Pulmonary artery endothelial cell (primary cell): ENCODE measurements at places on chromosomes 6 and 20.

- DNase-seq, result no peak
These were observed 11.5 kb upstream of the CDKN1A start for GRCh38 chr6:36666826-36667591.

DNA sequence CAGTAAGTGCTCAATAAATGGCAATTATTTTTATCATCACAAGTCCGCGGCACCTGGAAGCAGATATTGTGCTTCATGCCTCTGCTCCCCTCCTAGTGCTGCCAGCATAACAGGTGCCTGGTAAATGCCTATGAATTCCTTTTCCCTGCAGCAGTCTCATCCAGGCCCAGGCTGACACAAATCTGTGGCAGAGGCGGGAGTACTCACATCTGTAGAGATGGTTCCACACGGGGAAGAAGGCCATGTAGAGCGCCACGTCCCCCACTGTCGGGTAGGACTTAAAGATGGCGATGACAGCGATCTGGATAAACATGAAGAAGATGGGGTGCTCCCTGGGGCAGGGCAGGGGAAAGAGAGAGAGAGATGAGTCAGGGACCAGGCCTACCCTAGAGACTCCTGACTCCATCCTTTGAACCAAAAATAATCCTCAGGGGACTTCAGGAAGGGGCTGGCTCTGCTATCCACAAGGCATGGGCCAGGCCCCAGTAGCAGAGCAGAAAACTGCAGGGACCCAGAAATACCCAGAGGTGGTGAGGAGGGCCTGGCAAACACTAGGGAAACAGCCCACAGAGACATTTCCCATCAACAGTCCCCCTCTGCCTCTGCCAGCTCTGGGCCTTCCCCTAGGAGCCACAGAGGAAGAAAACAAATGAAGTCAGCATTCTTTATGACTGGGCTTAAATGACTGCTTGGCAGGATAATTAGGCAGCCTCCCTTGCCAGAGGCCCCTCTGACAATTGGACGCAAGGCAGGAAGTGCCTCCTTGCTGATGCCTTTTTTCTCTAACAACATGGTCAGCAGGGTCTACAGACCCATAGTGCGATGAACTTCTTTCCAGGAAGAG, 23.0 kb downstream of the MAP1LC3A start:
- DNase-seq, result peak; percentile 51

DNA sequence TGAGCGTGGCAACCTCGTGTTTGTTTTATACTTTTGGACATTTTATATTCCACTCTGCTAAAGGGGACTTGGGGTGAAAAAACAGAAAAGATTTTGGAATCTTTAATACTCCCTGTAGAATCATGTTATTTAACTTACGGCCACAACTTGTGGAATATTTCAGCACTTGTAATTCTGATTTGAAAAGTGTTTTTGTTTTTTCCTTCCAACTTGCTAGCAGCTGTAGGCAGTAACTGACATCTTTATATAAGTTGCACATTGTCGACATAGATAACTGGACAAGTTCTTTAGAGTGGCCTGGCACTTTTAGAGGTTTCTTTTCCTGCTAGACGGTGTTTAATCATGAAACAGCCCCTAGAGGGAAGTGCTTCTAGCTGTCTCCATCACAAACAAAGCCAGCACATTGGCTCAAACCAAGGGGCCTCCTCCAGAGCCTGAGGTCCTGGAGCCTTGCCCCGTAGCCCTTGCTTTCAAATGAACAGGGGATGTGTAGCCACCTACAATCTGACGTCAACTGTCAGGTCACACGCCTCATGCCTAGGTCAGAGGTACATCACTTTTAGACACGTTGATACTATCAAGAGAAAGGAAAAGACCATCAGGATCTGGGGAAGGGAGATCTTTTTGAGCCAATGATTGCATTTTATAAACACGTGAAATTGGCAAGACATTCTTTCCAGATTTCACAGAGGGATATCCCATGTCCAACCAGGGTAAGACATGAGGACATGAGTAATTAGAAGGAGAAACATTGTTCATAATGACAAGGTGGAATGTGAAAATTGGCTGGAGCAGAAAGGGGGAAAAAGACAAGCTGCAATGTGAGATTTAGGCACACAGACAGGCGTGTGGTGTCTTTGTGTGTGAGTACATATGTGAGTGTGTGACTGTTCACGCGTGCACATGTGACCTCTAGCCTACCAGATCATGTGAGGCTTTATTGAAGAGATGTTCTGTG, 92.1 kb downstream of the TXNDC5 start:
- DNase-seq, result no peak

- no peak for DNase-seq
These were observed 15.8 kb upstream of the GPR6 start for GRCh38 chr6:109962271-109962670.

DNA sequence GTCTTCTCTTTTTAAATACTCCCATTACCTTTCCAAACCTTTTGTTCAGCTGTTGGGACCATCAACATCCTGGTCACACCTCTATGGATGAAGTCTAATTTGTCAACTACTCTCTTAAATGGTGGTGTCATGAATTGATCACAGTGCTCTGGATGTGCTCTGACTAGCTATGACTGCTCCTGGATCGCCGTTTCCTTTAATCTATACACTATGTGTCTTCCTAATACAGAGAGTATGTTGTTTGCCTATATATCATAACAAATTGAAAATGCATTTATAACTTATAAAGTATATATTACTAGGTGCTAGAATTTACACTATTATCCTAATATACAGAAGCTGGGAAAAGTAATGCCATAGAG, 357.5 kb downstream of the LAMA2 start:
- DNase-seq, result no peak

- no peak for DNase-seq
These were observed 16.5 kb downstream of the PTK7 start for GRCh38 chr6:43092635-43093034.

GRCh38 chr6:168602576-168602975, 161.6 kb downstream of the SMOC2 start:
- no peak for DNase-seq

- DNase-seq, result peak; percentile 13
These were observed 158.8 kb downstream of the CDK19 start for GRCh38 chr6:110656492-110656891.

DNA sequence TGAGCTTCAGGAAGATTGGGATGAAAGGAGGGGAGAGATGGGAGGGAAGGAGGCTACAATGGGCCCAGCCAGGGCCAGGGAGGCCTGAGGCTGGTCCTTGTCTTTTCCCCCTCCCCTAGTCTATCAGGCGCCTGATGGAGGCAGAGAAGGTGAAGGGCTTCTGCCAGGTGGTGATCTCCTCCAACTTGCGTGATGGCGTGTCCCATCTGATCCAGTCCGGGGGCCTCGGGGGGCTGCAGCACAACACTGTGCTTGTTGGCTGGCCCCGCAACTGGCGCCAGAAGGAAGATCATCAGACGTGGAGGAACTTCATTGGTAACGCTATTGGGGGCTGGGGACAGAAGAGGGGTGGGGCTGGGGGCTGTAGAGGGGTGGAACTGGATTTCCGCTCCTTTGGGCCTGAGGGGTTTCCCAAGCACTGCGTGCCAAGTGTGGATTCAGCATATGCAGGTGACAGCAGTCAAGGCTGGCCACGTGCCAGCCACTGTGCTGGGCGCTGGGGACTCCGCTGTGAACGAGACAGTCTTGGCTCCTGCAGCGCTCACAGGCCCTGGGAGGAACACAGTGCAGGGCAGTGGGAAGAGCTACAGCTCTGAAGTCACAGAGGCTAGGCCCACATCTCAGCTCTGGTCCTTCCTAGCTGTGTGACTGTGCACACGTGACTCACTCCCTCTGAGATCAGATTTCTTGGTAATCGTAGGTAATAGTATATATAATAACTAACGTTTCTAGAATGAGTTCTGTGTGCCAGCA, 22.7 kb downstream of the SLC12A5 start:
- no peak for DNase-seq

DNA sequence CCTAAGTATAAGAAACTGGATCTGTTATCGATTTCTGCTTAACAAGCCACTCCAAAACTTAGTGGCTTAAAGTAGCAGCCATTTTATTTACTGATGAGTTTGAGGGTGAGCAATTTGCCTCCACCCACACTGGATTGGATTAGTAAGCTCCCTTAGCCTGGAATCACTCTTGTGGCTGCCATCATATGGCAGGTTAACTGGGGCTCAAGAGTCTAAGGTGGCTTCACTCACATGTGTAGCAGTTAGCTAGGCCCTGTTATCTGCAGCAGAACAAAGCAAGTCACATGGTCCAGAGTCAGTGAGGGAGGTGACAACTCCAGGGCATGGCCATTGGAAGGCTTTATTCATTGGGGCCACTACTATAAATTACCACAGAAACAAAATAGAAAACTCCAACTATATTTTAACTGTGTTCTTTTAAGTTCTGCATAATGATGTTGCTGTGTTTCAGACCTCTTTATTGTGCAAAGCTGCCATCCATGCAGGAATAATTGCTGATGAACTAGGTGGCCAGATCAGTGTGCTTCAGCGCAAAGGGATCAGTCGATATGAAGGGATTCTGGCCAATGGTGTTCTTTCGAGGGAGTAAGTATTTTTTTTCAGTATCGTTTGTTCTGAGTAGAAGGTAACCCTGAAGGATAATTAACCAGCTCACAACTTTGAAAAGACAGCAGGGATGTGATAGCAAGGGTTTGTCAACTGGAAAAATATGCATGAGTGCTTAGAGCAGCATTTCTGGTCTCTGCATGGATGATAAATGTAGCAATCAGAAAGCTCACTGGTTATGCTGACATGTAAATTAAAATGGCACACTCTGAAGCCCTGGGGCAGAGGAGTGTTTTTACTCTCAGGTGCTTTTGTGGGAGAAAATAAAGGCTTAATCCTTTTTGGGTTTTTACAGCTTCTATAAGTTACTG, 49.6 kb downstream of the DCBLD1 start:
- DNase-seq, result no peak

GRCh38 chr6:62175195-62175594, 110.8 kb downstream of the KHDRBS2 start:
- no peak for DNase-seq

DNA sequence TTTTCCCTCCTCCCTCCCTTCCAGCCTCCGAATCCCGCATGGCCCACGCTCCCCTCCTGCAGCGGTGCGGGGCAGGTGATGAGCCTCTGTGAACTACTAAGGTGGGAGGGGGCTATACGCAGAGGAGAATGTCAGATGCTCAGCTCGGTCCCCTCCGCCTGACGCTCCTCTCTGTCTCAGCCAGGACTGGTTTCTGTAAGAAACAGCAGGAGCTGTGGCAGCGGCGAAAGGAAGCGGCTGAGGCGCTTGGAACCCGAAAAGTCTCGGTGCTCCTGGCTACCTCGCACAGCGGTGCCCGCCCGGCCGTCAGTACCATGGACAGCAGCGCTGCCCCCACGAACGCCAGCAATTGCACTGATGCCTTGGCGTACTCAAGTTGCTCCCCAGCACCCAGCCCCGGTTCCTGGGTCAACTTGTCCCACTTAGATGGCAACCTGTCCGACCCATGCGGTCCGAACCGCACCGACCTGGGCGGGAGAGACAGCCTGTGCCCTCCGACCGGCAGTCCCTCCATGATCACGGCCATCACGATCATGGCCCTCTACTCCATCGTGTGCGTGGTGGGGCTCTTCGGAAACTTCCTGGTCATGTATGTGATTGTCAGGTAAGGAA, at the start of gene OPRM1:
Gene OPRM1, plus strand, starts transcription at position 10 of the 612 bp plus-strand sequence. Its CDS starts 305 bp downstream, at position 315.
- DNase-seq, result no peak

DNA sequence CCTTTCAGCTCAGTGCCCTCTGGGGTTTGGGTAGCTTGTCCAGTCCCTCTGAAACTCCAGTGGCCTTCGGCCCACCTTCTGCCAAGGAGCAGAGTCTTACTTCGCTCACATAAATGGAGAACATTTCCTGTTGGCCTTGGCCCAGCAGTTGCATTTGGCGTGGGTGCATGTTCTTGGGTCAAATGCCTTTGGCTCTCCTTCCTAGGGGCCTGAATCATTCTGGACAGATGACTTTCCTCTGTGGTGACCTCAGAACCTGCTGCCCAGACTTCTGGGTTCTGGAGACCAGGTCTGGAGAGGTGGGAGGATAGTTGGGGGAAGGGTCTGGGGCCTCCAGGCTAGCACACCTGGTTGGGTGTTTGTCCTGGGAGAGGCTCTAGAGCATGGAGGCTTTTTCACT, 29.3 kb downstream of the BCAS4 start:
- no peak for DNase-seq

DNA sequence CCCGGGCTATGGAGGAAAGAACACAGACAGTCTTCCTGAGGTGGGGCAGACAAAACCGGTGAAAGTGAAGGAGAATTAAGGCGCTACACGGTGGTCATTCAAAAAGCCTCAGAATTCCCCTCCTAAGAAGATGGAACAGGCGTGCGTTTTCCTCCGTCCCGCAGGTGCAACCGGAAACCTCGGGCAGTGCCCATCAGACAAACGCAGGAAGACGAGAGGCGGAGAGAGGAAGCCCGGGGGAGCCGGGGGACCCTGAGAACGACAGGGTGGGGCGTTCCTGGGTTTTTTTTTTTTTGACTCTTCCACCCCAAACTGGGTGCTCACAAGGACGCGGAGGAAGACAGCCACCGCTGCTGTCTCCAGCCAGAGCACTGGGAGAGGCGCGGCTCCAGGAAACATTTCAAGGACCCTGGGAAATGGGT, 25.4 kb downstream of the TTLL2 start:
- no peak for DNase-seq

- DNase-seq, result no peak
These were observed 742.4 kb upstream of the FLRT3 start for GRCh38 chr20:15079594-15080340.

DNA sequence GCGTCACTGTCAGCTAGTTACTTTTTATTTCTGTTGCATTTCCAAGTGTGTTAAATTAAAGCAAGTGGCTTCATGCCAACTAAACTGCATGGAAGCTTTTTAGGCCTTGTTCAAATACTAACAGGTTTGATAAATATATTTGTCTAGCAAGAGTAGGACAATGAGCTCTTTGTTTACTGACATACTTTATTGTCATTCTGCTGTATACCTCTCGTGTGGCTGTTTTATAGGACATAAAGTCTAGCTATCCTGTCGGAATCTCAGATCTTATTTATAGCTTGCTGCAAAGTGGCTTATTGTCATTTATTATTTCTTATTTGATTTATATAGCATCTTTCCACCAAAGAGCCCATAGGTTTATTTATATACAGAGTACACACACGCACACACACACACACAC, 711.1 kb downstream of the KIF16B start:
- DNase-seq, result no peak

DNA sequence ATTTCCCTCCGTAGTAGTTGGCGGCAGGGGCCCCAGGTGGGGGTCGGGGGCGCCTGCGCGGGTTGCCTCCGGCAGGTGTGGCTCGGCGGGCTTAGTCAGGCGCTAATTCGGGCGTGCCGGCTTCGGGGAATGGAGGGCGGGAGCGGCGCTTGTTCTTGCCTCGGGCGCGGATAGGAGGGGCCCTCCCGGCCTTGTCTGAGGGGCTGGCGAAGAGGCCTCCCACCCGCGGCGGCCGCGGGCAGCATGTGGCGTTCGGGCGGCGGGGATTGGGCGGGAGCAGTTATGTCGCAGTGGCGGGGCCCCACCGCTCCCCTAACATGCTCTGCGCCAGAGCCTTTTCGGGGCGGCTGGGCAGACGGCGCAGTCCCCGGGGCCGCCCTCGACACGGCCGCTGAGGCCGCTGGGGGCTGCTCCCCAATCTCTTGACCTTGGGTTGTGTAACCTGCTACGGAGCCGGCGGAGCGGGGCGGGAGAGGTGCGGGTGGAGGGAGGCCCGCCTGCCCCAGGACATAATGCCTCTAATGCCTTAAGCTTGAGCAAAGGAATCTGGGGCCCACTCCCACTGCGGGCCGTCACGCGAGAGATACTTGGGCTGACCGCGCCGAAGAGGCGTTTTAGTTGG, 1.1 kb downstream of the AMD1 start:
- no peak for DNase-seq

GRCh38 chr6:40754461-40755045, 167.4 kb upstream of the LRFN2 start:
- no peak for DNase-seq

- DNase-seq, result no peak
These were observed 5.1 kb downstream of the BTN2A2 start for GRCh38 chr6:26388014-26388413.
